Gastroesophageal sphincter (tissue), 4 donors: ENCODE measurements at places on chromosomes 2 and 18. TPM values are rescaled to one million over a fixed set of nuclear protein-coding genes. Genes with fewer than 3 reads are reported as not detected.

GRCh38 chr18:12703664-12704063 is 822 bp downstream of the PSMG2 start:
- no peak for ATAC-seq

DNA sequence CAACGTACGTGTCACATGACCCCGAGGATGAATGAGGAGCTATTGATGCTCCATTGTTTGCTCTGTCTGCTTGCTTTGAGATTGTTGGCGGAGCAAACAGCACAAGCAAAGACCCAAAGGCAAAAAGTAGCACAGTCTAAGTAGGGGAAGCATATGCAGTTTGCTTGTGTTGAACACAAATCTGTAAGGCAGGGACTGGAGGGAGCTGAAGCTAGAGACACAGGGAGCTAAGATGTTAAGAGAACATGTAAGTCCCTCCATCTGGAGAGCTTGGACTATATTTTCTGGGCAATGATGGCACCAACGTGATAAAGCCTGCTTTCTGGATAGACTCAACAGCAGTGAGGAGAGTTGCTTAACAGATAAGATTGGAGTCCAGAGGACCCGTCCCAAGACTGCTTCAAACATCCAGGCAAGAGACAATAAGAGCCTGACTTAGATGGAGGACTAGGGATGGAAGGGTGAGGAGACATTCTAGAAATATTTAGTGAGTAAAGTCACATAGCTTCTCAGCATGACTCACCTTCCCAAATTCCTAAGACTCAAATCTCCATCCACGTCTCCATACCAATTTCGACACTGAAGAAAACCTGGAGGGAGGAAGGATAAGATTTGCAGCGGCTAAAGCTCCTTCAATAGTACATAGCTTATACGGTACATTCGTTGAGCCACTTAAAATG is 88.1 kb upstream of the KLF7 start:
- ATAC-seq, result no peak

GRCh38 chr2:109479804-109480203 is 134.0 kb downstream of the SEPTIN10 start:
- no peak for ATAC-seq

- ATAC-seq, result no peak
Measured at GRCh38 chr2:215269397-215270117, 42.3 kb upstream of the ATIC start.

DNA sequence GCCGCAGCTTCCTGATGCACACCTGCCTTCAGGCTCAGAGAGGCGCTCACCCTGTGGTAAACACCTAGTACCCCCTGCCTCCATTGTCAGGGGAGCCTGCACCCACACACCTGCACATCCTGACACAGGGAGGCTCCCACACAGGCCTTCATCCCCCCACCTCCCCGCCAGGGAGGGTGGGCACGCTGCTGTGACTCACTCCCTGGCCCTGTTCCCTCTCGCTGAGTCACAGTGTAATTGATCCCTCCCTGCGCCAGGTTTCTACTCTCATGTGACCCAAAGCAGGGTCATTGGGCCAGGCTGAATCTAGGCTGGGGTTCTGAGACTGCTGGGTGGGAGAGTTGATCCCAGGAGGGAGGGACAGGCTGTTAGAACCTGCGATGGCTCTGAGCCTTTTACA is 8.5 kb upstream of the CELF4 start:
- ATAC-seq, result no peak

GRCh38 chr2:146123256-146123655 is 1603.3 kb upstream of the ZEB2 start:
- no peak for ATAC-seq

GRCh38 chr2:76274676-76275075 is 564.0 kb upstream of the GCFC2 start:
- no peak for ATAC-seq

DNA sequence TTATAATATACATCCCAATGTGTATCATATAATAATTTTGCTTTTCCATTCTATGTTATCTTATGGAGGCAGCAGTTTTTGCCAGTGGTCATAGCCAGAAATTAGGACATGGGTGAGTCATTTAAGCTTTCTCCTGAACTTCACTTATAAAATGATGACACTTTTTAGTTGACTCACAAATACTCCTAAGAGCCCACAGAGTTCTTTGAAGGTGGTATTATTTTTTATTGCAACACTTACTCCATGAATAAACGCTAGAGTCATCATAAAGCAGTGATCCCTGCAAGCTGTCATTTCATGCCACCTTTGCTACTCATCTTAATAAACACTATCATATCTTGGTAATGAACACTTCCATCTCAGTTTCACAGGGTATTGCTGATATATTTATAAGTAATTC is 69.9 kb upstream of the MAPRE2 start:
- ATAC-seq, result no peak

- ATAC-seq, result no peak
Measured at GRCh38 chr2:118808429-118808809, 39.0 kb downstream of the EN1 start.

DNA sequence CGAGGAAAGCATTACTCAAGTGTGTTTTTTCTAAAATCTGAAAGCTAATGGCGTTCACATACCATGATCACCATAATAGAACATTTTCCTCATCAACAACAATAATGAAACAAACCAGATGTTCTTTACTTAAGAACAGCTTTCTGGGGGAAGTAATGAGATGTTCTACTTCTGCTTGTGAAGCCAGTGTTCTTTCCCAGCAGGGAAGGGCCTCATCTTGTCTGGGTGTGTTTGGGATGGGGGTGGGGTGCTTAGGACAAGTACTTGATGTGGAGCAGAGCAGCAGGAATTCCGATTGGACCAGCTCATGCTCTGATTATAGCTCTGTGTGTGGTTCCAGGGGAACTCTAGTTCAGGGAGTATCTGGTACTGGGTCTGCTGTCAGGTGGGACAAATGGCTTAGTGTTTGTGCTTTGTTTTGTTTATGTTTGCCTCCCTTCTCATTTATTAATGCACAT is 163.0 kb upstream of the NOSTRIN start:
- ATAC-seq, result peak; percentile 94

DNA sequence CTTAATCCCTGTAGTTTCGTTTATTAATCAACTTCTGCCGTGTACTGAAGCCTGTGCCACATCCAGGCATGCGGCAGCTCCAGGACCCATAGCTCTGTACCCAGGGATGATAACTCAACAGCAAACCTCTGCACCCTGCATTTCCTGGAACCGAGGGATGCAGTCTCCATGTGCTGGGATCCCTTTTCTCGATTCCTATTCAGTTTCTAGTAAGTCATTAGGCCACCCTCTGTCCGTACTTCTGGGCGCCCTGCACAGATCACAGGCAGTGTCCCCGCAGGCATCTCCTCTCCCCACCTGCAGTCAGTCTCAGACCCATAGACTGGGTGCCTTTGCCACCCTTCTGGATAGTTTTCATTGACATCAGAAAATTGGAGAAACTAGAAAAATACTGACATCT is 18.8 kb downstream of the TMEM18 start:
- ATAC-seq, result no peak

DNA sequence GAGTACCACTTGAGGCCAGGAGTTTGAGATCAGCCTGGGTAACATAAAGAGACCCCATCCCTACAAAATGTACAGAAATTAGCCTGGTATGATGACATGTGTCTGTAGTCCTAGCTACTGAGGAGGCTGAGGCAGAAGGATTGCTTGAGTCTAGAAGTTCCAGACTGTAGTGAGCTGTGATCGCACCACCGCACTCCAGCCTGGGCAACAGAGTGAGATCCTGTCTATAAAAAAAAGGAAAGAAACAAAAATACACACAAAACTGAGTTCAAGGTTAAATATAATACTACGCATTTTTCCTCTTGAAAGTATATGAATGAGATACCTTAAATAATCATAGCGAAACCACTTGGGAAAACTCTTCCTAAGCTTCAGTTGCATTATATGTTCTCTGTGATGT is 94.0 kb downstream of the LDLRAD4 start:
- ATAC-seq, result no peak

DNA sequence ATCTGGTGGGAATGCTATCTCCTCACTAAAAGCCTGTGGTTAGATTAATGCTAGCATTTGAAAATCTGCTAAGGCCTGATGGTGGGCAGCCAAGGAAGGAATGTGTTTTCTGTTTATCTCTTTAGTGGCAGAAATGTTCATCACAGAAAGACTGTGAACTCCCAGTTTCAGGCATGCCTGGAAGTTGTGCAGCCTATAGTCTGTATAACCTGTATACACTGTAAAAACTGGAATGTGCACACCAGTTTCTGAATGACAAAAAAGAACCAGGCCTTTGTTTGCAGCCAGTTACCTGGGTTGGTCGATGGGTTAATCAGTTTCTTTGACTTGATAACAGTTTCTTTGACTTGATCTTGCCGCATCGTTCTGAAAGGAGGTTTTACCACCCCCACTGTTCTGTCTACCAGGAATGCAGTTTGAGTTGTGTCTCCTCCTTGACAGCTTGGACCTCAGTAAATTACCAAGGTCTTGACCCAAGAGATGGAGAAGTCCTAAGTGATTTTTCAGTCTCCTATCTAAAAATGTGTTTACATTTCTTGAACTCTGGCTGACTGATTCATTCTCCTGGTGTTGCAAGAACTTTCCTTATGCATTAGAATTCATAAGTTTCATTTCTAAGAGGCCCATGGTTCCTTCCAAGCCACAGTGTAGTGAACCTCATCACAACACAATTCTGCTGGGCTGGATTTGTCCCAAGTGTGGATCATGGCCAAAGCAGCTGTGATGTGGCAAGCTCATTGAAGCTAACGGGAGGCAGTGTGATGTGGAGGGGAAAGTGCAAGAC is 62.2 kb downstream of the KIAA2012 start:
- peak; percentile 91 for ATAC-seq

DNA sequence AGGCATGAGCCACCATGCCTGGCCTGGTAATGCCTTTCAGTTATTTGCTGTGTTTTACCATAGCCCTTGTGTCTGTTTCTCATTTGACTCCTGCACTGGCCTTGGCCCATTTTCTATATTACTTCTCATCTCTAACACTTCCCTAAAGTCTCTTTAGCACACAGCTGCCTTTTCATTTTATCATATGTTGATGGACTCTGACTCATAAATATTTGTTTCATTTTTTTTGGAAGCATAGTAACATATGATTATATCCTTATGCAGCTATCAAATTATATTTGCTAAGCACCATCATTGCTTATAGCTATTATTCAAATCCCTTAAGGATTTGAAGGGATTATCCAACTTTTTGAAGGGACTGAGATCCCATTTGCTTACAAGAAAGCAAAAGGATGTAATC is 320.3 kb downstream of the GPD2 start:
- no peak for ATAC-seq

DNA sequence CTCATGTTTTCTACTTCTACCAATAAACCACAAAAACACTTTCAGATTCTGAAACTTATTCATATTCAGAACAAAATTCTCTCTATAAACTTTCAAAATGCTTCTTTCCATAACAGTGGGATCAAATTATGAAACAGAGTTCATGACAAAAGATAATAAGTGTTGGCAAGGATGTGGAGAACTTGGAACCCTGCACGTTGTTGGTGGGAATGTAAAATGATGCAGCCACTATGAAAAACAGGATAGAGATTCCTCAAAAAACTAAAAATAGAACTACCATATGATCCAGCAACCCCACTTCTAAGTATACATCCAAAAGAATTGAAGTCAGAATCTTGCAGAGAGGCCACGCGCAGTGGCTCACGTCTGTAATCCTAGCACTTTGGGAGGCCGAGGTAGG is 45.4 kb downstream of the GEMIN6 start:
- ATAC-seq, result no peak

DNA sequence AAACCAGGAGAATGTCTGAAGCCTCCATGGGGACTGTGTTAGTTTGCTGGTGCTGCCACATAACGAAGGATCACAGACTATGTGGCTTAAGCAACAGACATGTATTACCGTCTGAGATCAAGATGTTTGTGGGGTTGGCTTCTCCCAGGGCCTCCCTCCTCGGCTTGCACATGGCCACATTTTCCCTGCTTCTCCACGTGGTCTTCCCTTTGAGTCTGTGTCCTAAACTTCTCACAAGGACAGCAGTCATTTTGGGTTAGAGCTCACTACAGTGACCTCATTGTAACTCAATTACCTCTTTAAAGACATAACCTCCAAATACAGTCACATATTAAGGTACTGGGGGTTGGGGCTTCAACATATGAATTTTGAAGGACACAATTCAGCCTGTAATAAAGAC is 44.6 kb upstream of the LPIN2 start:
- no peak for ATAC-seq

GRCh38 chr2:49265471-49265870 is 111.2 kb upstream of the FSHR start:
- ATAC-seq, result no peak

- no peak for ATAC-seq
Measured at GRCh38 chr2:199223791-199224190, 233.9 kb downstream of the SATB2 start.

- peak; percentile 42 for ATAC-seq
Measured at GRCh38 chr2:3264010-3264744, 113.4 kb downstream of the EIPR1 start.

DNA sequence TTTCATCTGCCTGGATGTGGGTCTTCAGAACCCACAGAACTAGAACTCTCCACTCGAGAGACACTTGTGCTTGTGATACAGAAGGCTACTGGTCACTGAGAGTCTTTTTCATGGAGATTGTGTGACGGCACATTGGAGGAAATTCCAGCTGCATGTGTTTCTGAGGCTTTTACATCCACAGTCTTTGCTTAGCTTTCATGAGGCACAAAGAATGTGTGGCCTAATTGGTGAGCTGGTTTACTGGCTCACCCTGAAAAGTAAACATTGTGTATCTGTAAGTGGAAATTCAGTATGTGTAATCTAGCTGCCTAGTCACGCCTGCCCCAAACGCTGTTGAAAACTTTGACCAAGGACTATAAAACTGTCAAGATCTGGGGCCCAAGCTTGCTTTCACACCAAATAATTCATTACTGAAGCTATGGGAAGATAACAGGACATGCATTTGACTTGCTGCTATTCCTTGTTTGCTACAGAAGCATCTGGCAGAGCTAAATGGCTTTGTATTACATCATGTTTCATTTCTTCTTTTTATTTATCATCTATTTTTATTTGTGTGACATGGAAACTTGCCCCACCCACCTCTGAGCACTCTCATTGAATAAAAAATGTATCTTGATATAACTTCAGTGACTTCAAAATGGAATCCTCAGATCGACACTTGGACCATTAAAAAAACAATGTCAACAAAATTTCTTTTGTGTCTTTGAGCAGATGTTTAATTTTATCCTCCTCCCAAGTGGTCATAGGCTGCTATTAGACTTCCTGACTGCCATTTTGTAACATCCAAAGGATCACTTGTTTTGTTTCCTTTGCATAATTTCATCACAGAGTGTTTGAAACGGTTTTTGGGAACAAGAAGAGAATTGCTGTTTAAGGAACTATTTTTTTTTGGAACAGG is 80.2 kb downstream of the EFEMP1 start:
- peak; percentile 35 for ATAC-seq

- ATAC-seq, result peak; percentile 40
Measured at GRCh38 chr18:79575891-79576685, 103.5 kb upstream of the CTDP1 start.

GRCh38 chr18:77003316-77003715 is 129.3 kb downstream of the MBP start:
- no peak for ATAC-seq

- ATAC-seq, result no peak
Measured at GRCh38 chr2:135945526-135945925, 39.9 kb downstream of the DARS1 start.

- ATAC-seq, result no peak
Measured at GRCh38 chr18:4430836-4431235, 24.3 kb downstream of the DLGAP1 start.

AP1S3 gene
- 0.23 TPM for total RNA-seq

NDUFAF7 gene
- total RNA-seq, result 19.9 TPM

TRIM43 gene
- not detected for total RNA-seq

CNTNAP5 gene
- not detected for total RNA-seq

SETBP1 gene
- 87.6 TPM for total RNA-seq

SP140 gene
- total RNA-seq, result not detected

ADGRF3 gene
- total RNA-seq, result not detected

SLC16A14 gene
- 2.5 TPM for total RNA-seq

SERPINB13 gene
- total RNA-seq, result 7.0 TPM

C2orf69 gene
- 13.6 TPM for total RNA-seq
